ENCODE measurements at places on chromosomes 13 and 19.

- DNase-seq = no peak
Observed at GRCh38 chr13:26816881-26817280, 56.3 kb upstream of the GPR12 start.

GRCh38 chr19:15902254-15902653 lies 4.4 kb upstream of the CYP4F2 start:
- DNase-seq = no peak

DNA sequence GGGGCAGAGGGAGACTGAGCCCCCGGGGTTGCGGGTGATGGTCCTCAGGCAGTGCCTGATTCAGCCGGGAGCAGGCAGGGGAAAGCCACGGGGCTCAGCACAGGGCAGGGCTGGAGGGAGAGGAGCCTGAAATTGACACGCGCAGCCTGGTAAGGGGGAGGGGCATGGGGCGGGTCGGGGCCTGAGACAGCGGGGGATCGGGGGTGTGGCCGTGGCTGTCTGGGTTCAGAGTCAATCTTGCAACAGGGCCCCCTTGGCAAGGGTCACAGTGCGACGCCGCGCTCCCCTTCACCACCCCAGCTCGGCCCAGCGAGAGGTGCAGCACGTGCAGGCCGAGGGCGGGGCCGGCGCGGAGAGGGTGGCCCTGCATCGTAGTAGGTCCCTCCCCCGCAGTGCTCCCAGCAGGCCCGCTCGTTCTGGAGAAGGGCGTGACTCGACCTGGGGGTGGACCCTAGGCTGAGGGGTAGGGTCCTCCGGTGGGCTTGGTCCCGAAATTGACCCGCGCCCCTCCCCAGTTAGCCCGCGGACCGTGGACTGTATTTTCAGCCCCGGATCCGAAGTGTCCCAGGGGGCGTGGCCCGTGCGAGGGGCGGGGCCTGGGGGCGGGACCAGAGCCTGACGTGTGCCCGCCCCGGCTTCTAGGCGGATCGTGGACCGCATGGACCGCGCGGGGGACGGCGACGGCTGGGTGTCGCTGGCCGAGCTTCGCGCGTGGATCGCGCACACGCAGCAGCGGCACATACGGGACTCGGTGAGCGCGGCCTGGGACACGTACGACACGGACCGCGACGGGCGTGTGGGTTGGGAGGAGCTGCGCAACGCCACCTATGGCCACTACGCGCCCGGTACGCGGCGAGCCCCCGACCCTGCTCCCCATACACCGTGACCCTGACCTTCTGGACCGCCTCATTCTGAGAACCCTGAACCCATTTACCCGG lies 6.0 kb downstream of the RCN3 start:
- DNase-seq = no peak

DNA sequence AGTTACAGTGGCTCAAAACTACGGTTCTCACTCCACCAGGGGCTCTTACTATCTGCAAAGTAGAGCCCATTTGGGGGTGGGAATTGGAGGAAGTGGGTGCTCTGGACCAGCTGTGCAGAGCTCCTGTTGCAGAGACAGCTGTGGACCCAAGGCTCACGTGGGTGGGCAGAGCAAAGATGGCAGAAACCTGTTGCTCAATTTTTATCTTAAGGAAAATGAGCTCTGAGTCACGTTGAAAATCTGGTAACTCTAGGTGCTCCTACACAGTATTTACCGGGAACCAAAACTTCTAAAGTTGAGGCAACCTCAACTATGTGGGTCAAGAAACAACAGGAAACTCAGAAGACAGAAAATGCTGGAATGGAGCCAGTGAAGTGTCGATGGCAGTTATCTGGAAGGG lies 30.2 kb upstream of the SLC15A1 start:
- no peak for DNase-seq

DNA sequence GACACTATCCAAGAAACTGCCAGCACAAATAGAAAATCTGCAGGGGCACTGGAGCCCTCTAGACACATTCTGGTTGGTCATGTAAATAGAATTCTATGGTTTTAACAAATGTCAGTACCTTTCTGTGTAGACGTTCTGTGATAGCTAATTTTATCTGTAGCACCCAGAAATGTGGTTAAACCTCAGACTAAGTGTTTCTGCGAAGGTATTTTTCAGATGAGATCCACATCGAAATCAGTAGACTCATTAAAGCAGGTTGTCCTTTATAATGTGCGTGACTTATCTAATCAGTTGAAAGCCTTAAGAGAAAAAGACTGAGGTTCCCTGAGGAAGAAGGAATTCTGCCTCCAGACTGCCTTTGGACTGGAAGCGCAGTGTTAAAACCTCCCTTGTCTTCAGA lies 922.9 kb downstream of the EFNB2 start:
- DNase-seq = no peak

DNA sequence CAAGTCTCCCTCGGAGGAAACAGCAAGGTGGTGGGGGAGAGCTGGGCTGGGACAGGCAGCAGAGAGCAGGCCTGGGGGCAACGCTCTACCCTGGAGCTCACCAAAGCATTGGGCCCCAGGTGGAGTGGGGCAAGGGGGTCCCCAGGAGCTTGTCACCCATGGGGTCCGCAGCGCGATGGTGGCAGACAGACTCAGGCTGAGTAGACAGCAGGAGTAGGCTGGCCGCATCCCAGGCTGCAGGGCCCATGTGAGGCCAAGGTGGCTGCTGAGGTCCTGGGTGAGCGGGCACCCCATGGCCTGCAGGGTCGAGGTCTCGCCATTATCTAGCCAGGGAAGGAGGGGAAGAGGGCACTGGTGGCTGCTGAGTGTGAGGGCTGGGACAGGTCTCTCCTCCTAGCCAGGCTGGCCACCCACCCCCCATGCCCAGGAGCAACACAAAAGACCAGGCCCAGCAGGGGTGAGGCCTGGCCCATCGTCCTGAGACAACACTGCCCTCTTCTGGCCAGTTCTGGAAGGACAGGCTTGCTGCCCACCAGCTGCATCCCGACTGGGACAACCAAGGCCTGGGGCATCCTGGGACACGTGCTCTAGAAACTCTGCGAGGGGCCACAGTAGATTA lies 33.1 kb downstream of the CEBPG start:
- peak; percentile 99 for DNase-seq

DNA sequence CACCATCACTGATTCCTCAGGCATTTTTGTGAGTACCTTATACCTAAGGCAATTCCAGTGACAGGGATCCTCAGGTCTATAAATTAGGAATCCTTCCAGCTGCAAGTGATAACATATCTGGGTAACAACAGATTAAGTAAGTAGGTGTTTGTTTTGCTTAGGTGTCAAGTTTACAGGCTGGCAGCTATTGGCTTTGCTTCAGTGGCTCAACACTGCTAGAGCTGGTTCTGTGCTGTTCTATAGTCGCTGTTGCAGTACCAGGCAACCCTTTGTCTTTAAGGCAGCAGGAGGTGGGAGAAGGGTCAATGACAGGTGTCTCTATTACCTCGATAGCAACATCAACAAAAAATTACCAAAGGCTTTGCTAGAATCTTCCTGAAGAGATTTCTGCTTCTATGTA lies 27.0 kb downstream of the SLC10A2 start:
- no peak for DNase-seq

- no peak for DNase-seq
Observed at GRCh38 chr19:51468545-51468920, 9.8 kb upstream of the CEACAM18 start.

GRCh38 chr19:42111811-42112210 lies 20.4 kb downstream of the POU2F2 start:
- no peak for DNase-seq

GRCh38 chr19:16038196-16038695 lies 38.0 kb upstream of the TPM4 start:
- no peak for DNase-seq

DNA sequence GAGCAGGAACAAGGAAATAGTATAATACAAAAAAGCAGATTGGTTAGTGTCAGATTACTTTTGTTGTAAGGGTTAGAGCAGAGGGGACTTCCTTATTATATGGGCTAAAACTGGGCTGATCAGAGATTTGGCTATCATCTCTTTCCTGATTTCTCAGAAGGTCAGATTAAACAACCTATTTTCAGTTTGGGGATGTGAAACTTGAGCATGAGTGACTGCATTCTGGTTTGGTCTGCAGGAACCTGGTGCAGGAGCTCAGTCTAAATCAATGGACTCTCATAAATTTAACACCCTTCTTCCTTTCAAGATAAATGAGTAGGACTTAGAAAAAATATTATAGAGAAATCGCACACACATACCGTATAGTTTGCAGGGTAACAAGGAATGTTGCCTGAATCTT lies 12.9 kb upstream of the RFXAP start:
- DNase-seq = no peak

GRCh38 chr13:50587115-50587514 lies 256.4 kb downstream of the DLEU7 start:
- DNase-seq = no peak

- DNase-seq = no peak
Observed at GRCh38 chr19:5316138-5316537, 24.5 kb downstream of the PTPRS start.

DNA sequence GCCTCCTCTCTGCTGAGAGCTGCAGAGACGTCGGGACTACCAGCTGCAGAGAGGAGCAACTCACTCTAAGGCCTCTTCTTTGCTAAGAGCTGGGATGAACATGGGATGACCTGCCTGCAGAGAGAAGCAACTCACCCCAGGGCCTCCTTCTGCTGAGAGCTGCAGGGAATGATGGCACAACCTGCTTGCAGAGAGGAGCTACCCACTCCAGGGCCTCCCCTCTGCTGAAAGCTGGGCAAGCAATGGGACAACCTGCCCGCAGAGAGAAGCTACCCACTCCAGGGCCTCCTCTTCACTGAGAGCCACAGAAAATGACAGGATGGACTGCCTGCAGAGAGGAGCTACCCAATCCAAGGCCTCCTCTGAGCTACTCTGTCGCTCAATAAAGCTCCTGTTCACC lies 6.9 kb upstream of the MLLT1 start:
- no peak for DNase-seq

DNA sequence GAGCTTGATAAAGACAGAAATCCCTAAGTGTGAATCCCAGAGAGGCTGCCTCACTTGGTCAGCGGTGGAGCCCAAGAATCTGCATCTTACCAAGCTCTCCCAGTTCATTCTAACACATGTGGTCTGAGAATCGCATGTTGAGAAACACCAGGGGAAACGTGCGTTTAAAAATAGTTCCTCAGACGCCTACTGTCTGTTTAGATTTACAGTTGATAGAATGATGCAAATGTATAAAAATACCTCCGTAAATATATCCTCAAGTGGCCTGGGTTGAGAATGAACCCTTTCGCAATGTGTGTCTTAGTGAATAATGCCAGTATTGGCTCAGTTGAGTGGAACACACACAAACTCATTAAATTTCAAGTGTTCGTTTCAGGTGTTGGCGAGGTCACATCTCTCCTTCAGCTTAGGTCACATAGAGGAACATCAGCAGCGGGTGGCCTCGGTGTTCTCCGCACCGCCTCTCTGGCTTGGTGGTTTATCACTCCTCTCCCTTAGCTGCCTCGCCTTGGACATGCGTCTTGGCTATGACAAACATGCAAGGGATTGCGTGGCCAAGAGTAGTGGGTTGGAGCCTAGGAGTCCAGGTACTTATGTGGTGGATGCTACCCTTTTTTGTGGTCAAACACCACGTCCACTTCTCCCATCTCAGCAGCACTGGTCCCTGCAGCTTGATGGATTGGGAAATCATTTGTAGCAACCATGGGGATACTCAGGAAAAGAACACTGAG lies 117.6 kb upstream of the SPATA13 start:
- DNase-seq = no peak

GRCh38 chr19:3268763-3269162 lies 44.3 kb downstream of the CELF5 start:
- DNase-seq = no peak

- no peak for DNase-seq
Observed at GRCh38 chr19:33458171-33458633, 63.4 kb downstream of the PEPD start.

DNA sequence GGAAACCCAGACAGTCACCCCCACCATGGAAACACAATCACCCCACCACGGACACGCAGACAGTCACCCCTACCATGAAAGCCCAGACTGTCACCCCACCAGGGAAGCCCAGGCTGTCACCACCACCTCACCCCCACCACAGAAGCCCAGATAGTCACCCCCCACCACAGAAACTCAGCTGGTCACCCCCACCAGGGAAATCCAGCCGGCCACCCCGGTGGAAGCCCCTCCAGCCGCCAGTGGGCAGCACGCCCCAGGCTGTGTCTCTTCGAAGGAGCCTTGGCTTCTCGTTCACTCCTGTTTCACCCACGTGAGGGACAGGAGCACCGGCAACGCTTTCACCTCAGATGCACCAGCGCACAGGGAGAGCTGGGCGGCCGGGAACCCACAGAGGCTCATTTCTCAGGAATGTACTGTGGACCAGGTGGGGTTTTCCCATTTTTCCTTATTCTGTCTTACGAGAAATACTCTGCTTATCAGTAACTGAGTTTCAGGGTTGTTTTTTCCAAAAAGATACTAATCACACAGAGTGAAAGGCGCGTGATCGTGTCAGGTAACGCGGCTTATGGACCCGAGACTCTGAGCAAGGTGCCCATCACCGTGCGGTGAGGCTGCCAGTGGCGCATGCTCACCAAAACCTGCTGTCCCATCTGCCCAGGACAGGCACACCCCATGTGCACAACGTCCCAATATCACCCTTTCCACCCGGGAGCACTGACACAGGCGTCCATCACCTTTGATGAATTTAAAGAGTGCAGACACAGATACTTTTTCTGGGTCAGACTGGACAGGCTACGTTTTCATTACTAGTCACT lies 28.0 kb downstream of the CARS2 start:
- no peak for DNase-seq

- DNase-seq = peak; percentile 59
Observed at GRCh38 chr19:29690842-29691241, 24.2 kb downstream of the C19orf12 start.

GRCh38 chr19:50330365-50331078 lies 1.3 kb upstream of the KCNC3 start:
- peak; percentile 88 for DNase-seq

GRCh38 chr13:98371516-98372023 lies 194.5 kb upstream of the RNF113B start:
- DNase-seq = no peak

DNA sequence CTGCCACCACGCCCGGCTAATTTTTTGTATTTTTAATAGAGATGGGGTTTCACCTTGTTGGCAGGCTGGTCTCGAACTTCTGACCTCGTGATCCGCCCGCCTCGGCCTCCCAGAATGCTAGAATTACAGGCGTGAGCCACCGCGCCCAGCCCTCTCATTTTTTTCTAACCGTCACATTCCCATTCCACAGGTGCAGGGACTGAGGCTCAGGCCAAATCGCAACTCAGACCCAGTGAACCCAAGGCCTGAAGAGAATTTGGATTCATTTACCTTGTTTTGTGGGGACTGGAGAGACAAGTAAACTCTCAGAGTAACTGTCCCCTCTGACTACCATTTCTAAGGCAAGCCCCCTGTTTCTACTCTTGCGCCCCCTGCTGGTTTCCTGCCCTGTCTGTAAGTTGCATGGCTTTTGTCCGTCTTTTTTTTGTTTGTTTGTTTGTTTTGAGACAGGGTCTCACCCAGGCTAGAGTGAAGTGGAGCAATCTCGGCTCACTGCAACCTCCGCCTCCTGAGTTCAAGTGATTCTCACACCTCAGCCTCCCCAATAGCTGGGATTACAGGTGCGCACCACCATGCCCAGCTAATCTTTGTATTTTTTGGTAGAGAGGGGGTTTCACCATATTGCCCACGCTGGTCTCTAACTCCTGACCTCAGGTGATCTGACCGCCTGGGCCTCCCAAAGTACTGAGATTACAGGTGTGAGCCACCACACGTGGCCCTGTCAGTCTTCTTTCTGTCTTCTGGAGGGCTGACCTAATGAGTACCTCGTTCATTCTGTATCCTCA lies 2.3 kb upstream of the STRN4 start:
- DNase-seq = peak; percentile 70

Measured in HuH-7 (cell line).